ENCODE measurements at places on chromosomes 16 and 17.
A peak's percentile ranks its signal among the peaks of the same experiment; 100 is the strongest.

DNA sequence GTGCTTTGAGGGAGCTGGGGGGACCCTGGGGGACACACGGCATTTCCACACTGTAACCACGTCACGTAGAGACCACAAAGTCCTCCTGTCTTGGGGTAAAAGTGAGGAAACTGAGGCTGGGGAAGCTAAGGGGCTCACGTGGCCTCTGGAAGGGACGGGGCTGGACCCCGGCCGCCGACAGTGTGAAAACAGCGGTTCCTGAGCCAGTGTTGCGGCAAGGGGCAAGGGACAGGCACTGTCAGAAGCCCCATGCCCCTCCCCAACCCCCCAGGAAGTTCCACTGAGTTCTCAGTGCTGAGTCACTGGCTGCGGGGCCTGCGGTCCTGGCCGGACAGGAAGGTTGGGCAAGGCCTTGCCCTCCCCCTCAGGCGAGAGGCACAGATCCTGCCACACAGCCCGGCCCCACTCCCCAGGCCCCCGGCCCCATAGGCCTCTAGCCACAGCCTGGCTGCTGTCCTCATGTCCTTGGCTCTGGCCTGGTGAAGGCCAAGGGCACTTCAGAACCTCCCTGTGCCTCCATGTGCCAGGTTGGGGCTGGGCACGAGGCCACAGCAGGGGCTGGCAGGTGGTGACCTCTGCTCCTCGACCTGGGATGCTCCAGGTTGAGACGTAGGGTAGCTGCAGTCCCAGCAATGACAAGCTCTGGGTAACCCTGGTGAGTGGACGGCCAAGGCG is 5.0 kb upstream of the CCDC57 start:
- no peak for DNase-seq

GRCh38 chr17:80591788-80592187 is 47.1 kb downstream of the RPTOR start:
- no peak for DNase-seq

DNA sequence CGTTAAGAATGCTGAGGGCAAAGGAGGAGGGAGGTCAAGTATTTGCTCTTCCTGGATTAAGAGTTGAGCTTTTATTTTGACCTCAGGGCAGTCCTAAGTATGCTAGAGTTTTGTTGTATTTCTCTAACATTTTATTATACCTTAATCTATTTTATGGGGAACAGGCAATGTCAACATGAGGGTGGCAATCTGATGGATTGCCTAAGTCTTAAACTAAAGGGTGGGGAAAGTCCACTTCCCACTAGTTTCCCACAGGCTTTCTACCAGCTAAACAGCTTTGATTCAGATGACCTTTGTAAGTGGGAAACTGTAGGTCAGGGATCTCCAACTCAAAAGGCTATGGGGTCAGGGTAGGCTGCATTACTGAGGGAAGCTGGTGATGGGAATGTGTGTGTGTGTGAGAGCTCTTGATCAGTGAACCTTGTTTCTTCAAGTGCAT is 24.9 kb downstream of the HSD17B2 start:
- no peak for DNase-seq

GRCh38 chr16:11611871-11612664 is 25.3 kb upstream of the LITAF start:
- DNase-seq: no peak

- DNase-seq: no peak
These were observed 15.6 kb downstream of the BAHCC1 start for GRCh38 chr17:81410852-81411251.

- peak; percentile 3 for DNase-seq
These were observed 615 bp downstream of the PRPSAP1 start for GRCh38 chr17:76353004-76353598.

- DNase-seq: no peak
These were observed 24.9 kb upstream of the ADAMTS18 start for GRCh38 chr16:77459534-77460254.

DNA sequence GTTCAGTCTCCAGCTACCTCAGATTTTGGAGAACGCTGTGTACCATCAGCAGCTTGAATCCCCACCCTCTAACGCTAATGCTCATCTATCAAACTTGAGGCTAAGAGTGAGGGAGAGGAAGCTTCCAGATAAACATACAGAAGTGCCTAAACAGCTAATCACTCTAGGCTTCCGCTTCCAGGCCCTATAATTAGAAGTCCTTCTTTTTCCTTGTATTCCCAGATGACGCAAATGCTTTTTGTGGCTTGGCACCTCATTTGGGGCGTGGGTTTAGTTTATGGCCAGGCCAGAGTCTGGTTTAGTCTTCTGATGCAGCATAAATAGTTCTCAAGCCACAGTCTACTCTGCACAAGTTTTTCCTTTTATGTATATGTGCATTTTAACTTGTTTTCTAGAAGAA is 263.4 kb downstream of the BCAS3 start:
- no peak for DNase-seq

GRCh38 chr17:41655611-41656111 is 31.3 kb upstream of the KRT17 start:
- DNase-seq: no peak

Measured in stimulated activated CD4-positive, alpha-beta T cell treated with anti-CD3 and anti-CD28 coated beads, Interleukin-12 subunit alpha, Interleukin-12 subunit beta, amount 100 ng/mL, for 24 hours (primary cell).